T-helper 9 cell (primary cell): ENCODE measurements at places on chromosomes 11 and 22.

GRCh38 chr22:17597217-17597616, 31.3 kb downstream of the ATP6V1E1 start:
- DNase-seq = no peak

DNA sequence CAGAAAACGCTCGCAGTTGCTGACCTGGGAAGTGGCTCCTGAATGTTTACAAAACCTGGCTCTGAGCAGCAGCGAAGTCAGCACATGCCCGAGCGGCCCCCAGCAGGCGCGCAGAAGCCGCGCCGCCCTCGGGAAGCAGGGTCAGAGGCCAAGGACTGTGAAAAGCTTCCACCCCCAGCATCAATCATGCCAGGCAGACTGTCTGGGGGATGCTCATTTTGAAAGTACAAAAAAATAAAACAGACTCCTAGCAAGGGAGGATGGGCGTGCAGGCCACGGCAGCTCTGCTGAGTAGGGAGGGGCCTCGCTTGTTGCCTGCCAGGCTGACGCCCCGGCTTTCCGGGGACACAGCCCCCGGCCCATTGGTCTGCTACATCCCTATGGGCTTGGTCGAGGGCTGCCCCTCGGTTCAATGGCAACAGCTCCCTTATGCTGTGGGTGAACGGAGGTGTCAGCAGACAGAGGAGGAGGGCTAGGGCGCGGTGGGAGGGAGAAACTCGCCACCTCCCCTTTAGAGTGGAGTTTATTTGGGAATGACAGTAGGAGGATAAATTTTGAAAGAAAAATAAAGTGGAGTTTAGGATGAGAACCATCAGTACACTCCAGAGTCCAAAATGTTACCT, 37.7 kb upstream of the GNB1L start:
- peak; percentile 26 for DNase-seq

DNA sequence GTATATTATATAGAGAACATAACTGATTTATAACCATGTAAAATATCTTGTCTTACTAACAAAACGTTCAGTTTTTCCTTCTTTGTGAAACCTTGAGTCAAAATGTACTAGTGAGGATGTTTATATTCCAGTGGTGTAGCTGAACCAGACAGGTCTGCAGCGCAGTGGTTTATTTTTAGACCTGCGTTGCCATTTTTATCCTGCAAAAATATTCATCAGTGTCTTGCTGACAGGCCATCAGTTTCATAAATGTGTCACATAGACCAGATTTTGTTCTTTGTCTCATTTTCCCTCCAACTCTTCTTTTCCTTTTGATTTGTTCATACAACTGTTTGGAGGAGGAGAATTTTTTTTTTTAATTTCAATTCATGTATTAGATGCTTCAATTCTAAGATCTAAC, 43.1 kb downstream of the HSD17B12 start:
- no peak for DNase-seq

GRCh38 chr11:114088216-114088615, 28.7 kb downstream of the ZBTB16 start:
- DNase-seq = no peak

DNA sequence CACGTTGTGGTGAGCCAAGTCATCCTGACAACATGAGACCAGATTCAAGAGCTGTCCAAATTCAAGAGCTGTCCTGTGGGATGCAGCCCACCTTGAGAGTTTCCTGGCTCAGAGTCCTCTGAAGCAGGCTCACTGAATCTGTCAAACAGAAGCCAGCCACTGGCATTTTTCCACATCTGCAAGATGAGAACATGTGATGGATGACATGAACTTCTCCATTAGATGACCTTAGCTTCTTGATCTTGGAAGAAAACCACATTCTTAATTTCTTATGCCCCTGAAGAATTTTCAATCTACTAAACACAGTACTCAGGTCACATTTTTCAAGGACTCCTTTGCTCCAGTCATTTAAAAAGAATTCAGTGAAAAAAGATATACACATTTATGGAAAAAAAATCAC, 291.0 kb downstream of the GUCY1A2 start:
- DNase-seq = no peak

- no peak for DNase-seq
Measured at GRCh38 chr11:70296681-70297080, 26.2 kb downstream of the PPFIA1 start.

DNA sequence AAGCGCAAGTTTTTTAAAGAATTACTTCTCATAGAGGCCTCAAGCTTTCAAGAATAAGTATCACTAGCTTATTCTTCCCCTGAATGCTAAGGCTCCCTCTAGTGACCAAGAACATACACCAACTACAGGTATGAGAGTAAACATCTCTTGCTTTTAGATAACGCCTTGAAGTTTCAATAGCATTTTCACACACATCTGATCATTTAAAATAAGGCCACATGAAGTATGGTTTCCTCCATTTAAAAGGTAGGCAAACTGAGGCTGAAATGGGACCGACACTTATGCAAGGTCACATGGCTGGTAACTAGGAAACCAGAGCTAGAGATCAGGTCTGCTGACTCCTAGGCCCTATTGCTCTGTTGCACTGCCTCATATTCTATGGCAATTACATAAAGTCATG, 66.5 kb downstream of the CCDC34 start:
- DNase-seq = no peak
